Activated T-helper 1 cell treated with anti-CD3 and anti-CD28 coated beads, Interleukin-2, amount 50 U/mL, for 16 hours (primary cell): ENCODE measurements at places on chromosomes 6 and 20.

DNA sequence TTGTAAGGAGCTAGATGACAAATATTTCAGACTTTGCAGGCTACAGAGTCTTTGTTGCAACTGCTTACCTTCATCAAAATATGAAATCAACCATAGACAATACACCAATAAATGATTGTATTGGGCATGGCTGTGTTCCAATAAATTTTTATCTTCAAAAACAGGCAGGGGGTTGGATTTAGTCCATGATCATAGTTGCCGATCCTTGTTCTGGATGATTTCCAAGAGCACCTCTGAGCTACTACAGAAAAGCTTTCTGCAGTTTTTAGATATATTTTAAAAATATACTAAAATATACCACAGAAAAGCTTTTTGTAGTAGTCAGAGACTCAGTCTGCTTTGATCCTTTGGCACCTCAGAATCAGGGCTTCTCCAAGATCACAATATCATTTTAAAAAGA, 145.0 kb downstream of the HTR1B start:
- DNase-seq: no peak

GRCh38 chr6:121557146-121557940, 121.9 kb downstream of the GJA1 start:
- no peak for DNase-seq

DNA sequence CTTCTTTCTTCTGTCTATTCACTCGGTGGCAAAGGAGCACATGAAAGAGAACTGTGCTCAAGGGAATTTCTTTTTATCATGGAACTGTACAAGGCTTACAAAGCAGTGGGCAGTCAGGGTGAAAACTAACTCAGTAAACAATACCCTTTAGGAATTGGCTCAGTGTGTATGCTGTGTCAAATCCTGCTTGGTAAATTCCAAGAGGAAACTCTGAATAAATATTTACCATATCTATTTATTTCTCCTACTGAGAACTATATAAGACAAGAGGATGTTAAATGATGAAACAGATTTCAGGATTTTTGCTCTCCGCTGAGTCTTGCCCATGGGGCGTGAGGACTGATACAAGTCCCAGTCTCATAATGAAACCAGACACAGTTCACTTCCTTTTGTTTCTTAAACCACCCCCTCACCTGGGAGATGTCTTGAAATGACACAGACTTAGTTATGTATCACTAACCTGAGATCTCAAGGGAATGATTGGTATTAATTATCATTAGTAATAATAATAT, 188.8 kb downstream of the BACH2 start:
- DNase-seq: no peak

DNA sequence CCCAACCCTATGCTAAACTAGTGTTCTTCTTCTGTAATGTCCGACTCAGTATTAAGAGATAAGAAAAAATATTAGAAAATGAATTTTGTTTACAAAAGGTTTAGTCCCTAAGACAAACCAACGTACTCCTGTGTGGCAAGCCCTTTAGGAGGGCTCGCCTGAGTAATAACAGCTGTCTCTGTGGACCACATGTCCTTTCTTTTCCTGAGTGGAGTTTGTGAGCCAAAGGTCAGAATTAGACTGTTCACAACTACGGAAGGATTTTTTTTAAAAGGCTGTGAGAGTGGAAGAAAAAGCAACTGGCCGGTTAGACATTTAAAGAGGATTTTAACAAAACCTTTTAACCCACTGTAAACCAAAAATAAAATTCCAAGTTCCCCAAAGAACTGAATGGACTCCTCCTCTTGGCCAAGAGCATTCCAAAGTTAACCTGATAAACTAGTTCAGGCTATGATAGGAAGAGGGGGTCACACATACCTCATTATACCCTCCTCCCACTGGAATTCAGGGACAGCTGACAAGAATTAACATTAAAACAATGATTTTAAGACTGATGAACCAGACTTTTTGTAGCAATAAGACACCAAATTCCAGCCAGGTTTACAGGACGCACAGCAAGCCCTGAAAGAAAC, 43.5 kb downstream of the FAM184A start:
- DNase-seq: no peak

DNA sequence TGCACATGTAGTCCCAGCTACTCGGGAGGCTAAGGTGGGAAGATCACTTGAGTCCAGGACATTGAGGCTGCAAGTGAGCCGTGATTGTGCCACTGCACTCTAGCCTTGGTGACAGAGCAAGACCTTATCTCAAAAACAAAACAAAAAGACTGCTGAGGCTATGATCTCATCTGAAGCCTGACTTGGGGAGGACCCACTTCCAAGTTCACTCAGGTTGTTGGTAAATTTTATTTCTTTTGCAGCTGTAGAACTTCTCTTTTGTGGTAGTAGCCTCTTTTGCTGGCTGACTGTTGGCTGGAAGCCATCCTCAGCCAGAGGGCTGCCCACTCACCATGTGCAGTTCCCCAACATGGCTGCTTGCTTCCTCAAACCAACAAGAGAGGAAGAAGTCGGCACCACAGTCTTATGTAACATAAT, 36.8 kb upstream of the ME1 start:
- no peak for DNase-seq

- DNase-seq: no peak
Observed at GRCh38 chr6:12555267-12555666, 161.3 kb upstream of the PHACTR1 start.

DNA sequence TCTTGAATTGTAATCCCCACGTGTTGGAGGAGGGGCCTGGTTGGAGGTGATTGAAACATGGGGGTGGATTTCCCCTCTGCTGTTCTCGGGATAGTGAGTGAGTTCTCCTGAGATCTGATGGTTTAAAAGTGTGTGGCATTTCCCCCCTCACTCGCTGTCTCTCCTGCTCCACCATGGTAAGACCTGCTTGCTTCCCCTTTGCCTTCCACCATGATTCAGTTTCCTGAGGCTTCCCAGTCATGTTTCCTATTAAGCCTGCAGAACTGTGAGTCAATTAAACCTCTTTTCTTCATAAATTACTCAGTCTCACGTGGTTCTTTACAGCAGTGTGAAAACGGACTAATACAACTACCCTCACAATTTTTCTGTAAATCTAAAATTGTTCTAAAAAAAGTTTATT, 26.8 kb upstream of the FAM184A start:
- DNase-seq: no peak

GRCh38 chr6:52284131-52284459, 447 bp downstream of the MCM3 start:
- DNase-seq: no peak

DNA sequence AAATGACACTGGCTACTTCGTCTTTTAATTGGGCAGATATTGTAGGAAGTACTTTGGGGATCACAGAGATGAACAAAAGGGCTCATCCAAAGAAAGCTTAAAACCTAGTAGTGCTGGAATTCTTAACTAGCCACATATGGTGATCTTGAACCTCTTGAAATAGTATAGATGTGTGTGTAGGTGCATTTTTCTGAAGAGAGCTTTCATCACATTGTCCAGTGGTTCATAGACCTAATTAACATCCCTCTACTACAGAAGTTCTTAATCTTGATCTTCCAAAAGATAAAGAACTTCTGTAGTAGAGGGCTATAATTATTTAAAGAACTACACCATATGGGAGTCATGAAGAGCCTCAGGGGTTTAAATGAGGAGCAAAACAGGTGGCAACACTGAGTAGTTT, 2.3 kb upstream of the PRIM2 start:
- DNase-seq: no peak

DNA sequence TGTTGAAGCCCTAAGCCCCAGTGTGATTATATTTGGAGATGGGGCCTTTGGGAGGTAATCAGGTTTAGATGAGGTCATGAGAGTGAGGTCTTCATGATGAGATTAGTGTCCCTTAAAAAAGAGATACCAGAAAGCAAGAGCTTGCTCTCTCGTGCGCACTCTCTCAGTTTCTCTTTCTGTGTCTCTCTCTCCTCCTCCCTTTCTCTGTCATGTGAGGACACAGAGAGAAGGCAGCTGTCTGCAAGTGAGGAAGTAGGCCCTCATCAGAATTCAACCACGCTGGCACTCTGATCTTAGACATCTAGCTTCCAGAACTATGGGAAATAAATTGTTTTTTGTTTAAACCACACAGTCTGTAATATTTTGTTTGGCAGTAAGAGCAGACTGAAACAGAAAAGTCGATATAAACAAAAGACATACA, 180.5 kb downstream of the IBTK start:
- no peak for DNase-seq

- DNase-seq: no peak
Observed at GRCh38 chr20:61922411-61922810, 143.3 kb downstream of the TAF4 start.

GRCh38 chr6:33927616-33928015, 123.8 kb upstream of the MLN start:
- no peak for DNase-seq

GRCh38 chr20:61500791-61501321, 248.8 kb downstream of the CDH4 start:
- no peak for DNase-seq

DNA sequence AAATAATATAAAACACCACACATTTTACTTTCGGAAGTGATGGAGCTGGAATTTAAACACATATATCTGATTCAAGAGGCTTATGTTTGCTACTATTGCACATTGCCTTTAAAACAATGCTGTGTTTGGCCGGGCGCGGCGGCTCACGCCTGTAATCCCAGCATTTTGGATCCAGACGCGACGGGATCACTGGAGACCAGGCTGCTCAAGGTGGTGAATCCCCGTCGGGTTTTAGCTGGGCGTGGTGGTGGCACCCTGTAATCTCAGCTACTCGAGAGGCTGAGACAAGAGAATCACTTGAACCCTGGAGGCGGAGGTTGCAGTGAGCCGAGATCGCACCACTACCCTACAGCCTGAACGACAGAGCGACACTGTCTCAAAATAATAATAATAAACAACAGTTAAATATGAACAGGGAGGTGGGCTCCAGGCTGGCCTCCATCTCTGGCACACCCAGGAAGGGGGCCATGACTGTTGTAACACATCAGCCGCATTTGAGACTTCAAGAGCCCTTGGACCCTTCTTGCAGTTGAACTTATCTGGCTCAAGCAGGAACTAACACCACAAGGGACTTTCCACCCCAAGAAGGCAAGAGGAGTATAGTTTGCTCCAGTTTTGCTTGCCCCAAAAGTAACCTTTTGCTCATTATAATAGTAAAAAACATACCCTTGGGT, 127.1 kb upstream of the ZNF184 start:
- no peak for DNase-seq

GRCh38 chr6:82597201-82597600, 233.6 kb downstream of the TPBG start:
- no peak for DNase-seq

DNA sequence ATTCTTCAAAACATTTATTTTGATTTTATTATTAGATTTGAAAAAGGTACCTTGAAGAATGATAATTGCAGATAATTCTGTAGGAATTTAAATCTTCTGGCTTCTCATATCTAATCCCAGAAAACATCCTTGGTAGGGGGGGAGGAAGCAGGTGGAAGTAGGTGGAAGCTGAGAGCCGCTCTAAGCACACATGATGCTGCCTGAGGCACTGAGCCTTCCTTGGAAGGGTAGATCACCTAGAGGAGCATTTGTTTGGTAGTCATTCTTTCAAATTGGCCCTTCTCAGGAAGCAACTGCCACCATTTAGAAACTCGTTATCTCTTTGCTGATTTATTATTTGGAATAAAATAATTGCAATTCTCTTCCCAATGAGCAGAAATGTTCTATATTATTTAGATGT, 623.3 kb downstream of the CD109 start:
- DNase-seq: no peak

GRCh38 chr20:831251-831650, 2.3 kb upstream of the FAM110A start:
- DNase-seq: no peak

DNA sequence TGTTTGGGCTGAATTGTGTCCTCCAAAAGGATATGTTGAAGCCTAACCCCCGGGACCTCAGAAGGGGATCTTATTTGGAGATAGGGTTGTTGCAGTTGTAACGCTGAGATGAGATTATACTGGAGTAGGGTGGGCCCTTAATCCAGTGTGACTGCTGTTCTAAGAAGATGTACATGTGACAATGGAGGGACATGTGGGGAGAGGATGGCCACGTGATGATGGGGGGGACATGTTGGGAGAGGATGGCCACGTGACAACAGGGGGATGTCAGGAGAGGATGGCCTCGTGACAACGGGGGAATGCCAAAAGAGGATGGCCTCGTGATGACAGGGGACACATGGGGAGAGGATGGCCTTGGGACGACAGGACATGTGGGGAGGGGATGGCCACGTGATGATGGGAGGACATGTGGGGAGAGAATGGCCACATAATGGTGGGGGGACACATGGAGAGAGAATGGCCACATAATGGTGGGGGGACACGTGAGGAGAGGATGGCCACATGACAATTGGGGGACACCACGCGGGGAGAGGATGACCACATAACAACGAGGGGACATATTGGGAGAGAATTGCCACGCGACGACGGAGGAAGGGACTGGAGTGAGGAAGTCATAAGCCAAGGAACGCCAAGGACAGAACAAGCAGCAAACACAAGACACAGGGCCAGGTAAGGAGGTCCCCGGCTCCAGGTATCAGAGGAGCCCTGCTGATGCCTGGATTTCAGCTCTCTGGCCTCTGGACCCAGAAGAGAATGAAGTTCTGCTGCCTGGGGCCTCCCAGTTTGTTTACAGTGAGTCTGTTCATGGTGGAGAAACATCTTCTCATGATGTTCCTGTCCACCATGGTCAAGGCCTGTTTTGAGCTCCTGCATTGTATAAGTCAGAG, 29.2 kb downstream of the SYNJ2 start:
- no peak for DNase-seq

DNA sequence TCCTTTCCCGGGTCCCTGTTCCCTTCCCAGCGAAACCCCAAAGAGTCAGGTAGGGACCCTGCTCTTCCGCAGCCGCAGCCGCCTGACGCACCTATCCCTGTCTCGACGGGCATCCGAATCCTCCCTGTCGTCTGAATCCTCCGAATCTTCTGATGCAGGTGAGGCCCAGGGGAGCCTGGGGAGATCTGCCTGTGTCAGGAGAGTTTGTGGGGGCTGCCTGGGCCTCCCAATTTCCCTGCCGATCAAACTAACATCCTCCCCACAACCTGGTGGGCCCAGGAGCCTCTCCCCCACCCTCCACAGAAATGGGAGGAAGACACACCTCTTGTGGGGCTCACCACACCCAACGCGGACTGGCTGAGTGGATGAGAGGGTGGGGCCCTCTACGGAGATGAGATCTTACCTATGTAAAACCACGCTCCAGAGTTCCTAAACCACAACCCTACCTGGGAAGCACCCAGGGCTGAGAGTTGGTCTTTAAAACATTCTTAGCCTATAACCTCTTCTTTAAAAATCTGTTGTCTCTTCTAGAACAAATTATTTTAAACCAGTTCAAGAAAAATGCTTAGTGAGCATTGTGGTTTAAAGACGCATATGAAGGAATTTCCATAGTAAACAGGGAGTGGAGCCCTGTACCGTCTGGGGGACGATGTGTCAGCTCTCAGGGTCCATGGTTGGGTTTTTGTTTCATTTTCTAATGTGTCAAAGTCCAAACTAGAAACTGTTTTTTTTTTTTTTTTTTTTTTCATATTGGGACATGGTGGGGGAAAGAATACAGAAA, 1.7 kb downstream of the CDC25B start:
- DNase-seq: no peak

- no peak for DNase-seq
Observed at GRCh38 chr6:28807682-28808280, 116.0 kb downstream of the TRIM27 start.
